ENCODE measurements at places on chromosomes 5 and 9.

DNA sequence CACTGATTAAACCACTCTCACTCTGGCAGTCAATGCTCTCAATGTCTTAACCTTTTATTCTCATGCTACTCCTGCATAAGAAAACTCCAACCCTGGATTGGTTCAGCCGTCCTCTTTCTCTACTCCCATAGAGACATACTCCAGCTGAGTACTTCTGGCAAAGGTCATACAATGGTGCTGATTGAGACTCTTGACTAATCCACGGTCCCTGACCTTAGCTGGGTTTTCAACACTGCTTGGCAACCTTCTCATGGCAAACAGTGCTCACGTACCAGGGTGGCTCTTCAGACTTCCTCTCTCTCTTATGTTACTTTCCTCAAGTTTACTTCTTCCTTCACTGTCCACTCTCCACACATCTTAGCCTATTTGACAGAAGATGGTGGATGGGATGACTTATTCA, 347.6 kb downstream of the RAB3C start:
- no peak for DNase-seq

- DNase-seq, result no peak
Observed at GRCh38 chr9:1469996-1470395, 419.8 kb downstream of the DMRT2 start.

- DNase-seq, result no peak
Observed at GRCh38 chr9:22065431-22066200, 56.5 kb upstream of the CDKN2B start.

GRCh38 chr5:157842787-157843186, 16.2 kb downstream of the CLINT1 start:
- no peak for DNase-seq

DNA sequence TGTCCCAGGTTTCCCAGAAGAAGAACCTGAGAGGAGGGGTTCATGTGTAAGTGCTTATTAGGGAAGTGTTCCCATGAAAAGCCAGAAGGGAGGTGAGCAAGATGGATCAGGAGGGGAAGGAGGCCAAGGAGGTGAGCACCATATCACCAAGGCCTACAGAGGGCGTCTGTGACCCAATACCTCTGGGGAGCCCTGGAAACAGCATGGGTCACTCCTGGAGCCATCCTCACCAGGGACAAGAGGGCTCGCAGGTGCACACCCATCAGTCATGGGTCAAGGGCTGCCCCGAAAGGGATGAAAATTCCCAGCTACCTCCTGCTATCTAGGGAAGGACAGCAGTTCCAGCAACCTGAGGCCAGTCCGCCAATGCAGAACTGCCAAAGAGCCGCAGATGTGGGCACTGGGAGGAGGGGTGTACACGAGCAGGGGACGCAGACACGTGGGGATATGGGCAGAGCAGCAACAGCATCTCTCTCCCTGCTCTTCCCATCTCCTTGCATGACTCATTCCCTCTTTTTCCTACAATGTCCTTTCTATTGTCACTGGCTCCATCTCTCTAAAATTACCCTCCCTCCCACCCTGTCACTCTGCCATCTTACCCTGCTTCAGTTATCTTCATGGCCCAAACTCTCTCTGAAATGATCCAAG, 167.6 kb upstream of the FSTL4 start:
- DNase-seq, result no peak

DNA sequence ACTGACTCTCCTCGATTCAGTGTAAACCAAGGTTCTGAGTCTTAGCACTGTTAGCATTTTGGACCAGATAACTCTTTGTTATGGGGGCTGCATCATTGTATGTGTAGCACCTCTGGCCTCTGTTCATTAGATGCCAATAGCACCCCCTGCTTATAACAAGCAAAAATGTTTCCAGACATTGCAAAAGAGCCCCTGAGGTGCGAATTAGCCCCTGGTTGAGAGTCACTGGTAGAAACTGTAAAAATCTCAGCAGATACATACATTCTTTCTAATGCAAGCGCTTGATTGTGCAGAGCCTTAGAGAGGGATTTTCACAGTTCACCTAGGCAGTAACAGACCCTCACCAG, 2.8 kb downstream of the ADRB2 start:
- DNase-seq, result no peak

DNA sequence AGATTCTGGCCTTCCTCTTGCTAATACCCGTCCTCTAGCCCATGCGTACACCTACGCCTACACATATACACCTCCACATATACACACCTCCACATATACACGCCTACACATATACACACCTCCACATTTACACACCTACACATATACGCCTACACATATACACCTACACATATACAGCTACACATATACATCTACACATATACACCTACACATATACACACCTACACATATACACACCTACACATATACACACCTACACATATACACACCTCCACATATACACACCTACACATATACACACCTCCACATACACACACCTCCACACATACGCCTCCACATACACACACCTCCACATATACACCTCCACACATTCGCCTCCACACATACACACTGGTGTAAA, 27.2 kb downstream of the AK3 start:
- no peak for DNase-seq

- DNase-seq, result no peak
Observed at GRCh38 chr9:86248746-86249145, 10.7 kb downstream of the C9orf153 start.

DNA sequence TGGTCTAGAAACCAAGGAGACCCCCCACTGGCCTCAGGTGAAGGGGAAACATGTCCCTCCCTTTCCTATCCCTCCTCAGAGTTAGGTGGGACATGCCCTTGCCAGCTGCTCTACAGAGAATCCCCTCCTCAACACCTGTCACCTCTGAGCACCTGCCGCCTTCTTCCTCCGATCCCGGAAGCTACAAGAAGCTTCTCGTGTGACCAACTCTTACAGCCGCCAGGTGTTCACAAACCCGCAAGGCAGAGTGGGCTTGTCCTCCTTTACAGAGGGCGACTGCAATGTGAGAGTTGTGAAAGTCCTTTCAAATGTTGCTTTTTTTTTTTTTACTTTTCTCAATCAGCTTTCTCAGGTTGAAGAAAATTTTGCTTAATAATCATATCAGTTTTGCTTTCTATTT, 3.7 kb upstream of the ICE1 start:
- no peak for DNase-seq

DNA sequence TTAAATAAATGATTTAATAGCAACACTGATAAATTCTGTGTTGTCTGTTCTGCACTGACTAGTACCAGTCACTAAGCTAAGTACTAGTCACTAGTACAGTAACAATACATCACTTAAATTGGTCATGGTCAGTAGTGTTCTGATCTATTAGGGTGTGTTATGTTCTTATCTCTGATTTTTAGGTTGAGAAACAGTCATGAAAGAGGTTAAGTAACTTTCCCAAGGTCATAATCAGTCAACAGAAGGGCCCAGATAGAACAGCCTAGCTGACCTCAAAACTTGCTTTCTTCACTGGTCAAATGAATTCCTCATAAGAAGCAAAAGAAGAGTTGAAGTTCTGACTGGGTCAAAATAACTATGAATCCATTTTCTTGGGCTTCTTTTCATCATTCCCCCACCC, 1492.7 kb downstream of the MAT2B start:
- no peak for DNase-seq

DNA sequence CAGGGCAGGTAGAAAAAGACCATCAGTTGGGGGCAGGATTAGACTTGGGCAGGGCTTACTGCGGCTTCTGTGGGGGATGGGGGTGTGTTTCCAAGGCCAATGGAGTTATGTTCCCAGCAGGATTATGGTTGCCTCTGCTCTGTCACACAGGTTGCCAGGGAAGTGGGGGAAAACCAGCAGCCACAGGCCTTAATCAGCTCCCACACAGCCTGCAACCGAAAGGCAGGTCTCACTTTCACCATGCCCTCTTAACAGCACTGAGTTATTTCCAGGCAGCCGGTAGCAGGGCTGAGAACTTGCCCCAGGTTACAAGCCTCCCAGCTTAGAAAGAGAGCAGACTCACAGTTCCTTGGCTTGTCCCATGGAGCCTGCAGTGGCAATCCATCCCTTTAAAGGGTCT, 205.5 kb downstream of the FGF10 start:
- no peak for DNase-seq

- no peak for DNase-seq
Observed at GRCh38 chr5:76723266-76723665, 7.3 kb downstream of the F2R start.

- DNase-seq, result no peak
Observed at GRCh38 chr5:132109494-132110053, 36.0 kb downstream of the CSF2 start.

DNA sequence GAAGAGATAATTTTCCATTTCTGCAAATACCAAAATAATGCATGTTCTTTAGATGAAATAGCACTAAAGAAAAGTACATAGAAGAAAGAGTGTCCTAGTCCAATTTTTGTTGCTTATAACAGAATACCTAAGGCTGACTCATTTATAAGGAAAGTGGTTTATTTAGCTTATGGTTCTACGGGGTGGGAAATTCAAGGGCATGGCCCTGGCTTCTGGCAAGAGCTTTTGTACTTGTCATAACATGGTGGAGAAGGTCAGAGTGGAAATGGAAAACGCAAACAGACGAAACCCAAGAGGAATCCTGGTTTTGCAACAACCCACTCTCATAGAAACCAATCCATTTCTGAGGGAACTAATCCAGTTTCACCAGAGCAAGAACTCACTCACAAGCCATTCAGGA, 283.7 kb downstream of the CSNK1G3 start:
- no peak for DNase-seq

DNA sequence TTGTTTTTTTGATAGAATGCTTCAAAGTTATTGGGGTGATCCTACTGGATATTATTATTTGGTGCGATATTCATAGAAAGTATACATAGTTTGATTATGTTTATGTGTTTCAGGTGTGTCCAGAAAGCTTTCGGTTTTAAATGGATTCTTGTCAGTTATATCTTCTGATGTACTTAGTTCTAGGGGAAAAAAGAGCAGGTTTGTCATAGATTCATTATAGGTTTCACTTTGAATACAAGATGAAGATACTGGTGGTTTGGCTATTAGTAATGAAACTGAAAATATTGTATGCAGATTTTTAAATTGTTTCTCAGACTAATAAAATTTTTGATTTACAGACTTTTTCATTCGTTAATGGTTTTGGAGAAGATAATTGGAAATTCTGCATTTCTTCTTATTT, 98.9 kb downstream of the MAN2A1 start:
- no peak for DNase-seq

DNA sequence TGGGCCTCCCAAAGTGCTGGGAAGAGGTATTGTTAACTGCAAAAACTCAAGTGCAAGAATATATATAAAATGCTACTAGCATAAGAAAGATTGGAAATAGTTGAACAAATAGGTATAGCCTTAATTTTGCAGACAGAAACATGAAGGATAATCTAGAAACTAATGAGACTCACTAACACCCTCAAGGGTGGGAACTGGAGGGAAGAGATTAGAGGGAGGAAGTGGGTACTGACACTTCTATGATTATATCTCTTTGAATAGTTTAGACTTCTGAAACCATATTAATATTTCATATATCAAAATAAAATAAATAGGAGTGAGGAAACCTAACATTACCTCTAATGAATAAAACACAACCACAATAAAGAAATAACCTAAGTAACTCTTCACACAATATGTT, 23.0 kb downstream of the AUH start:
- no peak for DNase-seq

- no peak for DNase-seq
Observed at GRCh38 chr5:176561259-176561658, 12.1 kb downstream of the CDHR2 start.

DNA sequence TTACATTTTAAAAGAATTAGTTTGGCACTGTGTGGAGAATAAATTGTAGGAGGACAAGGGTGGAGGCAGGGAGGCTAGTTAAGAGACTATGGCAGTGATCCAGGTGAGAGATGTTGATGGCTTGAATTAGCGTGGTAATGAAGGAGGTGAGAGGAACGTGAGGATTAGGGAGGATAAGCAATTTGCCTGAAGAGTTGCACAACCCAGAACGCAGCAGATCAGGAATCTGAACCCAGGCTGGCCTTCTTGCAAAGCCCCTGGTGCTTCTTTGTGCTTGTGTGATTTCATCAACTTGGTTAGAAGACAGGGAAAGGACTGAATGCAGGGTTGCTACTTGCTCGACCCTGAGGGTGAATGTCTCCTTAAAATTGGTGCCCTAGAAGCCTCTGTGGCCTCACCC, 6.9 kb upstream of the SCAMP1 start:
- DNase-seq, result no peak

- no peak for DNase-seq
Observed at GRCh38 chr9:111853450-111853827, 43.2 kb upstream of the UGCG start.

GRCh38 chr9:20570756-20571155, 51.5 kb downstream of the MLLT3 start:
- DNase-seq, result no peak

- no peak for DNase-seq
Observed at GRCh38 chr5:35890021-35891020, 33.6 kb downstream of the IL7R start.

All from activated CD4-positive, alpha-beta T cell treated with anti-CD3 and anti-CD28 coated beads, Interleukin-2, amount 50 U/mL, for 24 hours (primary cell).